ENCODE measurements at places on chromosomes 2 and 18.

DNA sequence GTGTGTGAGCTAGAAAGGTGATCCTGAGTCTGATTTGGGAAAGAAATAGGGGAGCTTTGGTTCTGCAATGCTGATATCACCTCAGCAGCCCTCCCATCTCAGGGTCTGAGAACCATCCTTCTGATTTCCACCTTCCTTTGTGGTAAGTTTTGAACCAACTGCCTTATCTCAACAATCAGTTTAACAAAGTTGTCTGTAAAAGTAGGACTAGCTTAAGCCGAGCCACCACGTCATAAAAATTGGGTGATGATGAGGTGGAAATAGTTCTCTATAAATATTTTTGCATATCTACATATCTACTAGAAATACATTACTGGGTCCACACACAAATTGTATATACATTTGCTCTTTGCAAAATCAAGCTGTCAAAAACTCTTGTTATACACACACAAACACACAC lies 1.1 kb downstream of the SULT1C4 start:
- DNase-seq: no peak

DNA sequence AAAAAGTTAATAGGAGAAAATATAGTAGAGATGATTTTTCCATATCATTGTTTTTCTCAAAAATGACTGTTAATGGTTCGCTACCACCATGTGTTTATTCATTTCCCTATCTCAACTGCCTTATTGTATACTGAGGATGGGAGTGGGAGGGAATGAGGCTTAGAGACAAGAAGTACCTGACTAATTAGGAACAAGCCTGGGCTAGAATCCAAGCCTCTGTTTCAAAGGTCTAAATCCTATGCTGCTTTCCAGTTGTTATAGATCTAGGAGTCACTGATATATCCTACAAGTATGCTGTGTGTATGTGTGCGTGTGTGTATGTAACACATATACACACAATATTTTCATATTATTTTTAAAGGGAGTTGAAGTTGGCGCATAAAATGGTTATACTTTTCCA lies 465.9 kb downstream of the EPHA4 start:
- DNase-seq: no peak

DNA sequence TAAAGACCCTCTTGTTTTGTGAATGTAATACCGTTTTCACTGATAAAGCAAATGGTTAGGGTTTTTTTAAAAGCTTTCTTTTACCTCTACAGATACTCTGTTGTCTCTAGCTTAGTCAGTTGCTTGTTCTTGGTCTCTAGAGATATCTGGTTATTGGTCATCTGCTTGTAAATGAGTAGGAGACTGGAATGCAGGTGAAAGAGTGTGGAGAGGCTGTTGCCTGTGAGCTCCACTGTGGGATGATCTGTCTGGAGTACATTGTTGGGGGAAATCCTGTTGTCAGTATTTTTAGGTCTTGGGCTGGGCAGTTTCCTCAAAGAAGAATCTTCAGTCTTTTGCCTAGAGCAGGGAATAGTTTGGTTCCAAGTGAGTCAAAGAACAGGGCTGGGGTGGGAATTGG lies 67.7 kb downstream of the SMCHD1 start:
- no peak for DNase-seq

DNA sequence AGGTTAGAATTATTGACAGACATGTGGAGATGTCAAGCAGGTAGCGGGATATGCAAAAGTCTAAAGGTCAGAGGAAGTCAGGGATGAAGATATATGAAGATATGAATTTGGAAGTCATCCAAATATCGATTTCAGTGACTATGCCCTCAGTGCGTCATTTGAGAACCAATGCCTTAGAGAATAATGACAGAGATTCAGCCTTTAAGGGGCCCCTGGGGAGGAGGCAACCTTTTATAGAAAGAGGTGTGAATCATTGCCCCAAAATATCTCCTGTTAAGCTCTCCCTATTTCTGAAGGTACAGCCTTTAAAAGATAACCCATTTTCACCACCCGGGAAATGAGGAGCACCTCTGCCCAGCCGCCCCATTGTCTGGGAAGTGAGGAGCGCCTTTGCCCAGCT lies 223.4 kb downstream of the NCKAP5 start:
- DNase-seq: no peak

- DNase-seq: no peak
Measured at GRCh38 chr2:69344305-69344704, 42.7 kb downstream of the GFPT1 start.

Data from activated T-helper 1 cell treated with anti-CD3 and anti-CD28 coated beads, Interleukin-2, amount 50 U/mL, for 16 hours (primary cell).